MM.1S (cell line): ENCODE measurements at places on chromosomes 7 and 10.

- peak; percentile 76 for DNase-seq
These were observed 4.3 kb upstream of the CHCHD2 start for GRCh38 chr7:56110611-56111010.

GRCh38 chr7:69615685-69616084, 17.4 kb downstream of the AUTS2 start:
- no peak for DNase-seq

DNA sequence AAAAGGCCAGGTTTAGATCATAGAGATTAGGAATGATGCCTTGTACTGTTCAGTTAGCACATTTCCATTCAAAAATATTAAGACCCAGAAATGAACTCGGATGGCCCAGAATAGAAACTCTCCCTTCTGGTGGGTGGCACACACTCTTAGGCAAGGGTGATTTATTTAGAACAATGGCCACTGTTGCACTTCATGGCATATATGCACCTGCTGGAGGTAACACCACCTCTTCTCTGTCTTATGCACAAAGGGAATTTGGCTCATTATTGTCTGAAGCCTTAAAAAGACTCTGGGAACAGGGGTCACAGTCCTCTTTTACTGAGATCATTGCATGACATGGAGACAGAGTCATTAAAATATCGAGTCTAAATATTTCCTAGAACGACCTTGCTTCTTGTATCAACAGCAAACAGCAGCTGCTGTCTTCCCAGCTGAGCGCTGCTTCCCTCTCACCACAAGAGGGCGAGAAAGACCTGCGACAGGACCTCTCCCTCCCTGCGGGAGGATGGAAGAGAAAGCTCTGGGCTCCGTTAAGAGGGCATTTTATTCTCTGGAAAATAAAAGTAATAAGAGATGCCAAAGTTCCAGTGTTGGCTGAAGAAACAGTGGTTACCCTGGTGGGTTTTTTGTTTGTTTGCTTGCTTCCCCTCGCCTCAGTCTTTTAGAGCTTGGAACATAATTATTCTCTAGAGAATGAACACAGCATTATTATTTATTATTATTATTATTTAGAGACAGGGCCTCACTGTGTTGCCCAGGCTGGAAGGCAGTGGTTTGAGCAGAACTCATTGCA, 13.5 kb upstream of the BAMBI start:
- DNase-seq, result peak; percentile 81

GRCh38 chr10:79068203-79068561, 584 bp upstream of the ZMIZ1 start:
- DNase-seq, result no peak

GRCh38 chr10:11553773-11554381, 57.6 kb downstream of the USP6NL start:
- DNase-seq, result peak; percentile 91
